ENCODE measurements at places on chromosomes 16 and 17.

- DNase-seq: no peak
These were observed 34.0 kb downstream of the YPEL2 start for GRCh38 chr17:59365383-59365981.

DNA sequence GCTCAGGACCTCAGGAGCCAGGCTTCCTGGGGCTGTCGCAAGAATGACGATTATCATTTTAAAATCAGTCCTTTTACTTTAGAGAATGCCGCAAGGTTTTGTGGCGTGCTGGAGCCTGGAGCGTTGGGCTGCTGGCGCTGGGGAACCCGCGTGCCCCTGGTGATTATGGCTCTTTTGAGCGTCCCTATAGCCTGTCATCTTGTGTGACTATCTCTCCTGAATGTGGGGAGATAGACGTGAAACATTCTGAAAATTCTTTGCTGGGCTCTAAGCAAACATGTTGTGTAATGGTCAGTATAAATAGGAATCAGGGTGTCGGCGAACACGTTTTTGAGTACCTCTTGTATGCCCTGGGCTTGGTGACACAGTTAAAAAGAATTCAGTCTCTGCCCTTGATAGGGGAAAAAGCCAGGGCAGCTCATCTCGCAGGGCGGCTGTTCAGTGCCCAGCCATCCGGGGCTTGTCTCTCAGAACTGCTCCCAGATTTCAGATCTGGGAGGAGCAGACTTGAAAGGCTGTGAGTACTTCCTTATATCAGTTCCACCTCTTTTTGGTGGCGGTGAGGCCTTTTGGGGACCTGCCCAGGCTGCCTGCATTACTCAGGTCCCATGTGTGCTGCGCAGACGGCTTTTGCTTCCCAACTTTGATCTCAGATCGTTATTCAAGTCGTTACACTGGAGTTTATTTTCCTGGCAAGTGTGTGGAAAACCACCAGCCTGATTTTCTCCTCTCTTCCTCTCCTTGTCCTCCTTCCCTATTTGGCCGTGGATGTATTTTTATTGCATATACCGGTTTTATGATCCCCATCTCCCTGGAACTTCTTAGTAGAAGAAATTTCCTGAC lies 973 bp downstream of the SLC7A6 start:
- DNase-seq: peak; percentile 85

DNA sequence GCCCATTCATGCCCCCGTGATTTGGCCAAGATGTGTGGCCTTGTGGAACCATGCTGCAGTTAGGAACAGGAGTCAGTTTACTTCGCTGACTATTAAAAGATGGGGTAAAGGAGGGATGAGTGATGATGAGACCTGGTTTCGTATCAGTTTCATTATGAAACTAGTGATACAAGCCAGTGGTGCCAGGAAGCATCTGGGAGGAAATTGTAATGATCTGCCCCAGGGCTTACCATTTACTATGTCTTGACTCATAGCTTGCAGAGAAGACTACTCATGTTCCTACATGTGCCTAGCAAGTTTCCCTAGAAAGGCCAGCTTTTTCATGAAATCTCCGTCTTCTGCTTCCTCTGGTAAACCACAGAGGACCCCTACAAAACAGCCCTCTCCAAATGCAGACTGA lies 23.2 kb downstream of the CDH3 start:
- no peak for DNase-seq

- peak; percentile 92 for DNase-seq
These were observed at the start of gene CAVIN1 for GRCh38 chr17:42422958-42423712. TSS of gene CAVIN1 (minus strand) at chr17:42423256. CDS start at chr17:42423097, 159 bp downstream.

- peak; percentile 96 for DNase-seq
These were observed 8.1 kb upstream of the TIMP2 start for GRCh38 chr17:78933025-78933958.

Data from H54 (cell line).